ENCODE measurements at places on chromosomes 11 and 22.

DNA sequence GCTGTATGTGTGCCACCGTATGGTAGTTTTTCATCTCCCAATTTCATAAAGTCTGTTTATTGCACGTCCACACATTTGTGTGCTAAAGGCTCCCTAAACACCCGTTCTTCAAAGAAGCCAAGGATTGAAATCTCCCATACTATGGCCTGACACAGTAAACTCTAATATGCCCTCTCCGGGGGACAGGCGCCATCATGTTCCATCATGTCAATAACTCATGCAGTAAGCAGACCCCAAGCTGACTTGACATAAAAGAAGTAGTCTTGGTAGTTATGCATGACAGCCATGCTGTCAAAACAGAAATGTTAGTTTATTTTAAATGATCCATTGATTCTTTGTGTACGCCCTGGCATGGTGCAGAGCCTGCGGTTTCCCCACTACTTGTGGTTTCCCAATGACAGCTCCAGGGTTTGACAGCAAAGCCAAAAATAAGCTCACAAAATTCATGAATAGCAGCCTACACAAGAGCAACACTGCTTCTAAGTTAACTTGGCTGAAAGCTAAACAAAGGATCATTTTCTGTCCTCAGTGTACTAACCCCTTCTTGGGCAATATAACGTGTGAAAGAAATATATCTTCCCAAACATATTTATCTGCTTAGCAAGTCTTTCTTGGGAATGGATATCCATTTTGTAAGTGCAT, 56.5 kb upstream of the CABP7 start:
- no peak for DNase-seq

- no peak for DNase-seq
Measured at GRCh38 chr11:59973097-59973496, 9.3 kb downstream of the OOSP4A start.

- no peak for DNase-seq
Measured at GRCh38 chr11:36398231-36398953, 102.3 kb downstream of the PRR5L start.

DNA sequence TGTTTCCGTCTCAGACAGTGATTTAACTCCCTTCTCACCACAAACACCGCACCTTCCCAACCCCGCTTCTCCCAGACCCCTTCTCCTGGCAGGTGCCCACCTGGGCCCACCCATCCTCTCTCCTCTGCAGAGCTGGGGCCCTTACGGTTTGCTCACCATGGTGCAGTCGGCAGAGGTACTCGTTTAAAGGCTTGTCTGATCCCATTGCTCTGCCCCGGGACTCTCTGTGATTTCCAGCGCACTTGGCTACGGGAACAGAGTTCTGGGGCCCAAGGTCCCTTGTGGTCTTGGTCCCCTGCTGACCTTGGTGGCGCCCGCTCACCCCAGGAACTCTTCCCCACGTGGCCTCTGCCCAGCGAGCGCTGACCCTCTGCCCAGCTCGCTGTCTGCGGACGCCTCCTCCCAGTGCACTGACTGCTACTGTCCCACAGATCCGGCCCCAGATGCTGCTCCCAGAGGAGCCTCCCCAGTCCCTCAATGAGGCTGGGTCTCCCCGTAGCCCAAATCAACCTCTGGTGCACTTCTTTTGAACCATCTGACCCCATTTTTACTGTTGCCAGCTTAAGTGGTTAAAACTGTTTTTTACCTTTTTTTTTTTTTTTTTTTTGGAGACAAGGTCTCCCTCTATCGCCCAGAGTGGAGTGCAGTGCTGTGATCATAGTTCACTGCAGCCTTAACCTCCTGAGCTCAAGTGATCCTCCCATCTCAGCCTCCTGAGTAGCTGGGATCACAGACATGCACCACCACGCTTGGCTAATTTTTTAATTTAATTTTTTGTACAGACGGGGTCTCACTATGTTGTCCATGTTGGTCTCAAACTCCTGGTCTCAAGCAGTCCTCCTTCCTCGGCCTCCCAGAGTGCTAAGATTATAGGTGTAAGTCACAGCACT, 21.3 kb upstream of the CTSD start:
- DNase-seq, result no peak

GRCh38 chr11:115941481-115941993, 437.3 kb upstream of the CADM1 start:
- no peak for DNase-seq

GRCh38 chr11:88188251-88188931, 13.1 kb upstream of the RAB38 start:
- DNase-seq, result no peak

- no peak for DNase-seq
Measured at GRCh38 chr11:112019066-112019465, 6.1 kb upstream of the DLAT start.

- DNase-seq, result no peak
Measured at GRCh38 chr11:73210916-73211667, 7.0 kb upstream of the P2RY2 start.

DNA sequence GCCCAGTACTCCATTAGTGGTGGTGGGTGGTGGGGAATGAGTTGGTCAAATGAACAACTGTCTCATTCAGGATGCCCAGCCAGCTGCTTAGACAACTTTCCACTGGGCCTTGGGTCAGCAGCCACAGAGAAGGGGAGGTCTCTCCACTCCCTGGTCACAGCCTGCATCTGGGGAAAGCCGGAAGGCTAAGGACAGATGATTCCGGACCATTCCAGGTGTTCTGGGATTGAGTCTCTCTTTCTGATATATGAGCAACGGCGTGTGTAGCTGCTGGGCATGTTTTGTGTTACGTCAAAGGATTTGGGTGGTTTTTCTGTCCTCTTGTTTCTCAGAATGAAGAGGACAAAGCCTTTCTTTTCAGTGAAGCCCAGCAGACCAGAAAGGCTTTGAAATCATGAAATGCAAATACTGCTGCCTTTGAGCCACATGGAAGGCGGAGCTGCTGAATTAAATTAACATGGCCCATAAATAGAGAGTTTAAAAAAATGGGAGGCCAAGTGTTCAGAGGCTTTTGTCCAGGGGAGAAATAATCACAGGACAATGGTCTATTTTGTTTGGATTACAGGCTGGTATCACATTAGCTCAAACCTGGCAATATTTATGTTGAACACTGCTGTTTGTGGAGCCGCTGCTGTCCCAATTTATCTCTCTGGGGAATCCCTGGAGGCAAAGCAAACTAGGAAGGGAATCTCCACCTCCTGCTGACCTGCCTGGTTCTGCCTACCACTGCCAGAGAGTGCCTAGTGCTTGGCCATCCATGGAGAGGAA, 234.4 kb upstream of the E2F8 start:
- no peak for DNase-seq

- peak; percentile 25 for DNase-seq
Measured at GRCh38 chr11:75719340-75720239, 2.0 kb downstream of the MOGAT2 start.

DNA sequence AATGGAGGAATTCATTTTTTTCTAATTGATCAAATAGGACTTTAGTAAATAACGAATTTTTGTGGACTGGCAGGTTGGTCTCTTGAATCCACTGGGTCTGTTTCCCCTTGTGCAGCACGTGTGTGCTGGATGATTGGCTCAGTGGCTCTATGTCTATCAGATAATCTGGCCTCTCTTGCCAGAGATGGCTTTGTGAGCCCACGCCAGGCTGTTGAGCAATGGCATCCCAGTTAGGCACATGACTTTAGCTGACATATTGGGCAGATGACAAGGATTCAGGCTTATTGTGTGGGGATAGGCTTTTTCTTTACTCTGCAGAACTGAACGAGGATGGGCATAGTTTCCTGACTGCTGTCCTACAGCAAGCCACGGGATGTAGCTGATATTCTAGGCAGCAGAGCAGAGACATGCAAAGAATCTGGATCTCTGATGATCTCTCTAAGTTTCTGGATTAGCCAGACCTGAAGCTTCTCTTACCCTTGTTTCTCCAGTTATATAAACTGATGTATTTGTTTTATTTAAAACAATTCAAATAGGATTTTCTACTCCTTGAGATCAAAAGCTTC, 144.9 kb downstream of the ARHGAP42 start:
- no peak for DNase-seq

DNA sequence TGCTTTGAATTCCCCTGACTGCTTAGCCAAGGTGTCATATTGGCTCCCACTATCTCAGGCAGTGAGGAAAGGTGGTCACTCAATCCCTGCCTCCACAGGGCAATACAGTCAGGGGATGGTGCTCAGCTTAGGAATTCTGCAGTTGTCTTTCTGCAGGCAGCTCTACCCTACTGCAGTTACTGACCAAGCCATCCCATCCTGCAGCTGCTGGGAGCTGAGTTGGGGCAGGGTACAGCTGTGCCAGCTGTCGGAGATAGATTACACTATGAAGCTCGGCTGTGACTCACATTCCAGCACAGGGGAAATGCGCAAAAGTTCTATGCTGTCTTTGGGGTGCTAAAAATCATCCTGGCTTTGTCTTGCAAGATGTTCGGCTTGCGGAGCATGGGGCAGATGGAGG, 4.4 kb upstream of the DAGLA start:
- DNase-seq, result no peak

DNA sequence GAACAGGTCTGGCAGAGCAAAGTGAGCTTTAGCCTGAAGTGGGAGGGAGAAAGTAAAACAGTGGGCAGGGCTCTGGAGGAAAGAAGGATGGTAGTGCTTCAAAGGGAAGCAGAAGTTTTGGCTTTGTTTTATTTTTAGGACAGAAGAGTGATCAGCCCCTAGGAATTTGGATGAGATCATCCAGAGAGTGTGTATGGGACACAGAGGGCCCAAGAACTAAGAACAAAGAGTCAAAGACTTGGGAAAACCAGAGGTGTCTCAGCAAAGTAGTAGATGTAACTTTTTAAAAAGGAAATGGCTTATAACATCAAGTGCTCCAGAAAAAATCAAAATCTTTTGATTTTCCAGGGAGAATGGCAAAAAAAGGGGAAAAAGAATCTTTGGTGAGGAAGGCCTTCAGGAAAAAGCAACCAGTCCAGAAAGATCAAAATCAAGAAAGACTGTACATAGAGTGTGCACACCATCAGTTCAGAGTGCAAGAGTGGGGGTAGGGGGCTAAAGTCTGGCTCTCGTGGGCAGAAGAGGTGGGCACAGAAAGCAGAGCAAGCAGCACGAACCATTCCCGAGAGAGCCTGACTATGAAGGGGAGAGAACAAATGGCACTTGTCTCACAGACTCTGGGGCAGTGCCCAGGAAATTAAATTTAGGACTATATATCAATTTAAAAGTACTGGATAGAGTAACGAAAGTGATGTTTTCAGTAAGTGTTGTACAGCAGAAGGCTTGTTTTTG, 30.0 kb downstream of the MAPK1 start:
- DNase-seq, result no peak

DNA sequence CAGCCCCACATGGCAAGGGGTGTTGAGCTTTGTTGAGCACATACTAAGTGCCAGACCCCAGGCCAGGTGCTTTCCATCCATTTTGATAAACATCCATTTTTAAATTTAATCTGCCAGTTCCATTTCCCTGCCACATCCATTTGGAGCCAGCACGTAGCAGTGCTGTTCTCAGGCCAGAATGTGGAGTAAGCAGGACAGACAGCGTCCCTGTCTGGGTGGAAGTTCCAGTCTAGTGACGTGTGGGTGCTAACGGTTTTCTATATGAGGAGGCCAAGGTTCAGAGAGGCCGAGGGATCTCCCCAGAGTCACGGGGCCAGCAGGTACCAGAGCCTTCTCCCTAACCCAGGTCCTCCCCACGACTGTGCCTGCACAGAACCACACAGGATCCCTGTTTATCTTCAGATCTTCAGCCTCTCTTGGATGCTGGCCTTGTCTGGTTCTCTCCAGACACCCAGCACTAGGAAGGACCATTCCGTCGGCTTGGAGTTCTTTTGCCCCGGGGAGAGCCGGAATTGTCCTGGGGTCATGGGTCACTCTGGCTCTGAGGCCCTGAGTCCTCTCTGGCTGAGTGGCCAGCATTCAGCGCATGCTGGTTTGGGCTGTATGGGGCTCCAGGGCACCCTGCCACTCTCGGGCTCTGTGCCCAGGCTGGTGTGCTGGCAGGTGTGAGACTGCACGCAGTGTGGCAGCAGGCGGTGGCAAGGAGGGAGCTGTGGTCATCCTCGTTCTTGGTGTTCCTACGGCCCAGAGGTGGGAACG, 63.6 kb upstream of the PPARA start:
- no peak for DNase-seq
